Lung (tissue), 17 donors: ENCODE measurements at places on chromosomes 1 and 21. TPM values are rescaled to one million over a fixed set of nuclear protein-coding genes. Genes with fewer than 3 reads are reported as not detected.

Gene THEM5
- not detected for polyA plus RNA-seq

GRCh38 chr1:212699625-212700222 is at the start of gene BATF3:
Gene BATF3 (minus strand): TSS chr1:212699840. CDS start chr1:212699762, 78 bp downstream.
- peak; percentile 61 for DNase-seq

- DNase-seq = no peak
Observed at GRCh38 chr1:27821761-27822315, 8.7 kb upstream of the PPP1R8 start.

Gene TACSTD2
- 204 TPM for polyA plus RNA-seq

GRCh38 chr1:159943908-159944622 is 1.3 kb downstream of the IGSF9 start:
- no peak for DNase-seq

Gene SNIP1
- polyA plus RNA-seq = 5.4 TPM

Gene IFNGR2
- 58.6 TPM for polyA plus RNA-seq

DNA sequence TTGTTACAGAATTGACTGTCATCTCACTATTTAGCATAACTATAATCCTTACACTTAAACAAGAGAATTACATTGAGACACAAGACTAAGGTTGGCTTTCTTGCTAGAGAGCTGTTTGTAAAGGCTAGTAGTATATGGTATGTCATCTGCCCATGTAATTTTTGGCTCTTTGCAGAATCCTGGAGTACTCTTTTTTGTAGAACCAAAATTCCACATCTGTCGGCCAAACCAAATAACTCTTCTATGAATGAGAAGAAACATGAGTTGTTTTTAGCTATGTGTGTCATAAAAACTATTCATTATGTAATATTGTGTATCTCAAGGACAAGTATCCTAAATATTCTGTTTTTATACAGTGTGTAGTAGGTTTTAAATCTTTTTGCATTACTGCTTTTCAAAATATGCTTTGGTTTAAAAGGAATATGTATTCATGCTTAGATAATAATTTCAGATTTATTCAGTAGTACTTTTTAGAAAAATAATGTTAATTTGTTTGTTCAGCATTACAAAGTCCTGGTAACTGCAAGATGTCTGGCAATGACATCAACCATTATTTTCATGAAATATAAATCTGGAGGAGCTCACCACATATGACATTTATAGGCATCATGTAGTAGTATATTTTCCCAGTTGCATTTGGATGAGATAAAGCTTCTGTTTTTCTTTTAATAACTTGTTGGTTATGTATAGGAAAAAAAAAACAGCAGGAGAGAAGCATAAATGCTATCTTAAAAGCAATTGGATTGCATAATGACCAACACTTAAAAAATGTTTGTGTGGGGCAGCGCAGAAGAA is 159.8 kb downstream of the HS2ST1 start:
- DNase-seq = peak; percentile 20

DNA sequence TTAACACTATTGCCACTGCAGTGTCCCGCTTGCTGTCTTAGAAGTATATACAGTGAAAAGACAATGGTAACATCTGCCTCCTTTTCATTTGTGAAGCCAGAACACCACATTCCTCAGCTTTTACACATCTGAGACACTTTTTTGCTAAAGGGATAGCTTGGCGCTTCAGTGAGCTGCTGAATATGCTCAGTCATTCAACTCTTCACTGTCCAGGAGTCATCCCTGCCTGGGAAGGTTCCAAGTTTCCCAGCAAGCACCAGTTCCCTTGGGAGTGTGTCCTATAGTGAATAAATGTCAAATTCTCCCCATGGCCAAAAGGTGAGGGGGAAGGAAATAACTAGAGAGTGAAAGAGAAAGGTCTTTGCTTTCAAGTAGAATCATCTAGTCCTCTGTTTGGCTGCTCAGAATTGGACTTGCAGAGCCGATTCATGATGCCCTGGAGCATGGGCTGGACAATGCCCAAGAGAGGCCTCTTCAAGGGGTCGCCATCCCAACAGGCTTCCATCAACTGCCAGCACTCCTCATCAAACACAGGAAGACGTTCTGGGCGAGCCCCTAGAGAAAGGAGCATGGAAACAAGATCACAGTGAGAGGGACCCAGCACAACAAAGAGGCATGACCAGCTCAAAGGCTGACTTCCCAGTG is 25.5 kb upstream of the RBBP5 start:
- no peak for DNase-seq

DNA sequence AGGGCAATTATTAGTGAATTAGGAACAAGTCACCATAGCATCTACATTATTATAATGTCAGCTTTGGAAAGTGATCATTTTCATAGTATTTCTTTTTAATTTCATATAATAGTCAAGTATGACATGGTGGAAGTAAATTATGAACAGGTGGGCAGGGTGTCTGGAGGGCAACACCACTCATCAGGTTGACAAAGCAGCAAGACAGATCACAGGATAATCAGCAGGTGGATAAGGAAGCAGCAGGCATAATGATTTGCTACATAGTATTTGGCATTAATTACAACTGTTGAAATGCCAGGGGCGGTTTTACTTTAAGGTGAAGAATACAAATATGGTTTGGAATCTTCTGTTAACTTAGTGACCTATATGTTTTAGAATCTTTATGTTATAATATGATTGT is 1342.2 kb downstream of the PLA2G4A start:
- no peak for DNase-seq

- no peak for DNase-seq
Observed at GRCh38 chr1:63887809-63888208, 114.0 kb downstream of the ROR1 start.

Gene NMNAT2
- 1.00 TPM for polyA plus RNA-seq

- no peak for DNase-seq
Observed at GRCh38 chr1:156476501-156477298, 23.9 kb downstream of the MEF2D start.

GRCh38 chr1:237012788-237013383 is 8.6 kb upstream of the MT1HL1 start:
- peak; percentile 47 for DNase-seq

Gene NBPF12
- polyA plus RNA-seq = 6.9 TPM

DNA sequence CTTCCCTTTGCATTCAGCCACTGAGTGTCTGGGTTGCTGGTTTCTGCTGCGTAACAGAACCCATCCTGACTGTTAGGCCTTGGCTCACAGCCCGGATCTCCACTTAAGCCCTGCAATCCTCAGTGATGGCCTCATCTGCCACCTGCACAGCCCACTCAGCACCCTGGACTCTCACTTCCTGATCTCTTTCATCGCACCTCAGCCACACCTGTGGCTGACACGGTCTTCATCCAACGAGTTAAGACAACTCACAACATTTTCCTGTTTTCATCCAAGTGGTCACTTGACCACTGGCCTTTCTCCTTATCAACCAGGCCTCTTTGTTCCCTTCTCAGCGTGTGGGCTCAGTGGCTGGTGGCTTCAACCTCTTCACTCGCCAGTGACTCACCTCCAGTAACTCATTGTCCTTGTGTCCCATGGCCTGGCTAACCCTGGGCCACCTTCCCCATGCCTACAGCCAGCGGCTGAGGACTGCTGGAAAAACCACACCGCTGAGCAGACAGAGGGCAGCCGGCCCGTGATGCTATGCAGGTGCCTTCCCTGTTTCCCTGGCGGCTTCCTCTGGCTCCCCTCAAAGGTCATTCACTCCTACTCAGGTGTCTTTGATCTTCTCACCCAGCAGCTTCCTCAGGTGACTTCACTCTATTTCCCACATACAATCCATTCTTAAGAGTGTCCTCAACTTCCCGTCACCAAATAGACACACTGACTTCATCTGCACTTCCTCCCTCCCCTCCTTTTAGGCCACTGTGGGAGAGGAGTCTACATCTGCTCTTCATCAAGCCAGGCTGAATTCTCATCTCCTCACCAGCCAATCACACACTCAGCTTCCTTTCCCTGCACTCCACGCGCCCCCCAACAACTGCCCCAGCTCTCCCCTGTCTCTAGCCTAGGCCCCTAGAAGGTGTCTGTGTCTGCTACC is 19.9 kb upstream of the EDN2 start:
- DNase-seq = peak; percentile 53

DNA sequence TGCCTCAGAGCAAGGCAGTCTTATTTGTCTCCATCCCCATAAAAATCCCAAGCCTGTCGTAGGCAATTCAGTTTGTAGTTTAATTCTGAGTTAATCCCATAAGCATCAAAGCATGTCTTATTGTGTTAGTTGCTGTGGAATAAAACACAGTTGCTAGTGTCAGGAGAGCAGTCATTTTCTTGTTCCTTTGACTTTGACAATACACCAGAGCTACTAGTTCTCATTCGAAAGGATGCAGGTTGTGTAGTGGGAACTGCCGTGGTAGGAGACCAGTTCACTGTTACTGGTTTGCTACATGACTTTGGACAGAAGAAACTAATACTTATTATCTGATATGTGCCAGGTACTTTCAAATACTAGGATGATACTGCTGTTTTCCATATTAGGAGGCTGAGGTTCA is 23.5 kb downstream of the LRIG2 start:
- DNase-seq = no peak

Gene S100A2
- 68.4 TPM for polyA plus RNA-seq

Gene NPHS2
- not detected for polyA plus RNA-seq

DNA sequence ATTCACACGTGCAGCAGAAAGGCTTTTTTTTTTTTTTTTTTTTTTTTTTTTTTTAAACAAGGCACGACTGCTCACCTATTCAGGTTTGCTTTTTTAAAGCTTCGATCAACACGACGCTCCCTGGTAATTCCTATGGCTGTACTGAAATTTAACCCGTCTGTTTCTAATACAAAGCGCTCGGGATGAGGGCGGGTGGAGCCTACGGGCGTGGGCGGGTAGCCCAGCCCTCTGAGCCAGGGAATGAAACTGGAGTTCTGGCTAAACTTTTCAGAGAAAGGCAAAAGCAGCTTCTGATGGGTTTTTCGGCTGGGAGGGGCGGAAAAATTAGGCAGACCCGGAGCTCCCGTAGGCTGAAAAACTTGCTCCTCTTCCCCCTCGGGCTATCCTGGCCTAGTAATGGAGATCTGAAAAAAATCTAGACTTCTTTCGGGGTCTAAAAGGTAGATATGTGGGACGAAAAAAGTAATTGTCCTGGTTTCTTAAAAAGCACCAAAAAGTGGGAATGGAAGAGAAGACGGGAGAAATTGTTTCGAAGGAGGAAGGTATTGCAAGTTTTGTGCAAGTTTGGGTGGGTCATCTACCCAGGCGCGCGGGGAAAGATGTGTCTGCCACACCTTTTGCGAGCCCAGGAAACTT is 7.4 kb downstream of the NR5A2 start:
- DNase-seq = peak; percentile 50

Gene SLC25A34
- 1.7 TPM for polyA plus RNA-seq

DNA sequence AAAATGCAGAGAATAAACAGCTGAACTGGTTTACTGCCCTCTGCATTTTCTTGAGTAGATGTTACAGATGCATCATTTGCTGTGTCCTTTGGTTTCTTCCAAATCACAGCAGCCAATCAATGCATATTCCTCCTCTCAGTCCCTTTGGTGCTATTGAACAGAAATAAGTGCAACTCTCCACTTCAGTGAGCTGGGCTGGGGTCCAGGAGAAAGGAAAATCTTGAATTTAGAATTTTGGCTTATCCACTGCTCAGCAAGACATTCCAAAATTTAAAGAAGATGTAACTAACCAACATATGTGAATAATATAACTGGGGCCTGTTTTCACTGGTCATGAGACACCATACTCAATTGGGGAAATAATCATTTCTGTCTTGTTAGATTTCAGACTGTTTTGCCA is 39.2 kb downstream of the PRMT6 start:
- DNase-seq = no peak

DNA sequence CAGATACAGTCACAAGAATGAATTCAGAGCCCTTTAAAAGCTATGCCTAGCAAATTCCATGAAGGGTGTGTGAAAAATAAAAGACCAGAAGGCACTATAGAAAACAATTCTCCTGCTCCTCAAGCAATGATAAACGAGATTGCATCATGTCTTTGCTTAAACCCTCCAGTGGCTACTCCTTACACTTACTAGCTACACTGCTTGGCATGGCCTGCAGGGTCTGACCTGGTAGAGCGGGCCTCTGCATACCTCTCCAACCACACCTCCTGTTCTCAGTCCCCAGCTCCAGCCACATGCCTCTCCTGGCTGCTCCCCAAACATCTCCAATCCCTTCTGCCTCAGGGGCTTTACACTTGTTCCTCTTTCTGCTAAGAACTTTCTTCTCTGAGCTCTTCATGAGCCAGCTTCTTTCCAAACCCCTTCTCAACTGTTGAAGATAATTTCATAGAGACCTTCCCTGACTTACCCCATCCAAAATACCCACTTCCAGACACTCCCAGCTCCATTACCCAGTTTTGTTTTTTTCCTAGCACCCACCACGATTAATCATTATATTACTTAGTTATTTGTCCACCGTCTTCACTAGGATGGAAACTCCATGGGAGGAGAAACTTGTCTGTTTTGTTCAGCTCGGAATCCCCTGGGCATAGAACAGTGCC is 11.2 kb upstream of the CREG1 start:
- no peak for DNase-seq

DNA sequence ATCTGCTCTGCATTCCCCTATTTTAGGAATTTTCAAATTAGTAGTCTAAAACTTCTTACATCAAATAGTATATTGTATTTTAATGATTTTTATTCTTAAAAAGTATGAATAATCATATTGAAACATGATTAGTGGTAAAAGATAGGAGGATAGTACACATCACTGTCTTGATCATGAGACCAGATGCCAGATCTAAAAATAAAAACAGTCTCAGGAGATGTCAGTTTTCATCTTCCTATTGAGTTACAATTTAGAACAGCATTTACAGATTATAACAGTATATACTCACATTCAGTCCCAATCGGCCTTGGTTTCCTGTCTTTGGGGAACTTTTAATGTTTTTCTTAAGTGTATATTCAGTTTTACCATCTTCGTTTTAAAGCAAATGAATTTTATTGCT is 95.9 kb downstream of the USP25 start:
- no peak for DNase-seq

- DNase-seq = no peak
Observed at GRCh38 chr1:100039591-100039990, 69.8 kb downstream of the SLC35A3 start.

GRCh38 chr1:45876000-45876617 is 72.7 kb downstream of the MAST2 start:
- no peak for DNase-seq

Gene AMY2B
- 7.3 TPM for polyA plus RNA-seq

GRCh38 chr1:45112661-45113060 is 93.7 kb downstream of the ZSWIM5 start:
- no peak for DNase-seq

Gene TCHH
- 0.15 TPM for polyA plus RNA-seq

Gene GUCA2A
- 0.28 TPM for polyA plus RNA-seq

DNA sequence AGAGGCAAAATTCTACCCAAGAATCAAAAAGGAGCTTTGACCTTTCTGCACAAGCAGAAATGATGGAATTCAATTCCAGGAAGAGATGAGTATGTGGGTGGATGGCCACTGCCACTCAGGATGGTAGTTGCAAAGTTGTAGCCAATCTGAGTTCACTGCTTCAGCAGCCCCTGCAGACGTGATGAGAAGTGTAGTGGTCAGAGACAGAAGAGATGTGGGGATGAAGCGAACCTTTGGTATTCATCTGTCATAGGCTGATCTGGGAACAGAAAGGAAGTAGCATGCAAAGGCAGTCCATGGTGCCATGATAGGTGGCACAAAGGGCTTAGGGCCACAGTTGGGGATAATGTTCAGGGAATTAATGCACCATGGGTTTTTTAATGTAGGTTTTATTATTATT is 81.1 kb upstream of the PGBD5 start:
- no peak for DNase-seq
